ENCODE measurements at places on chromosomes 12 and 14.

DNA sequence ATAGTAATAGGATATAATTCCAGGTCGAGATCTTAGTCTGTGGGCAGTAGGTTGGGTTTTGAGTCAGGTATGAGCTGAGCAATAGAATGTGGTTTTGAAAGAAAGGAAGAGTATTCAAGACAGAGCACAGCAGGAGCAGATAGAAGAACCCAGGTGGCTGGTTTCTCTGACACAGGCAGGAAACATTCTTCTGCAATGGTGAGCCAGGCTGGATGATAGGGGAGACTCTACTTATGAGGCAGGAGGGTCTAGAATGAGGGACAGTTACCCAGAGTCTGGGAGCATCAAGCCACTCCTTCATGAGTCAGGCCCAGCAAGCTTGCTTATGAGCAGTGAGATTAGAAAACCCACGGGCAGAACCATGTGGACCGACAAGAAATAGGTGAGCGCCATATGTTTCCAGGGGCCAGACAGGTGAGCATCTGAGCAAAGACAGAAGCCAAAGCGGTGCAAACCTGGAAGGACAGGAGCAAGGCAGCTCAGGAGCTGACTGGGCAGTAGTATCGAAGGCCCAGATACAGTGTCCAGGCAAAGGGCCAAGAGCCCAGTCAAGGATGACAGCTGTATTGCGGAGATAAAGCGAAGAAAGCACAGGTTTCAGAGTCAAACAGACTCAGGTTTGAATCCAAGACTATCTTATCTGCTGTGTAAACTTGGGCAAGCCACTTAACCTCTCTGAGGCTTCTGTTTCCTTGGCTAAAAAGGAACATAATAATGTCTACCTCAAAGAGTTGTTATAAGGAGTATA lies 22.5 kb upstream of the PCNX1 start:
- DNase-seq, result no peak

DNA sequence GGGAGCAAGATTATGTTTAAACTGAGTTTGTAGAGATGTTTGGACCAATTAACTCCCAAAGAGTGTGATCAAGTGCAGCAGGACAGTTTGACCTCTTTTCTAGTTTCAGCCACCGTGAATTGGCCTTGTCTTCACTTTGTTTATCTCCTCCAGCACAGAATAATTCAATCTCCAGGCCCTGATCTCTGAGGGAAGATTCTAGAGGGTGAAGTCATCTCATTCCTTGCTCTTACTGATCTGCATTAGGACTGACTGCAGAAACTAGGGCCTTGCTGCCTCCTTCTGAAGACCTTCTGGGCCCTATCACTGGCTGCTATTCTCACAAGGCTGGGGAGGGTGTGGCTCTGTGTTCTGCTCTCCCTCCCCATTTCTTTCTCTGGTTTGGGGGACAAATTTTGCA lies 29.4 kb downstream of the C12orf75 start:
- DNase-seq, result no peak

DNA sequence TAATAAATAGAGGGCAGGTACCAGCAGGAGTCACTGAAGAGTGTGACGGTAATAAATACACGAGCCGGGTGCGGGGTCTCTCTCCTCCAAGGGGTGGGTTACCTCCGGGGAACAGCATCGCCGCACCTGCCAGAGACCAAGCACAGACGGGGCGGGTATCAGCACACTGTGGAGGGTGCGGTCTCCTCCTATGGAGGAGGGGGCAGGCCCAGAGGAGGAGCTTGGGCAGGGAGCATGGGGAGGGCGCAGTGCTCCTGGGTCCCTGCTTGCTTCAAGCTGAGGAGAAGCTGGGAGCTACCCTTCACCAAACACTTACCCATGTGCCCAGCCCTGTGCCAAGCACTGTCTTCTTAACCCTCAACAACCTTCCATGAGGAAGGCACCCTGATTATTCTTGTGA lies 12.8 kb downstream of the PGF start:
- no peak for DNase-seq

DNA sequence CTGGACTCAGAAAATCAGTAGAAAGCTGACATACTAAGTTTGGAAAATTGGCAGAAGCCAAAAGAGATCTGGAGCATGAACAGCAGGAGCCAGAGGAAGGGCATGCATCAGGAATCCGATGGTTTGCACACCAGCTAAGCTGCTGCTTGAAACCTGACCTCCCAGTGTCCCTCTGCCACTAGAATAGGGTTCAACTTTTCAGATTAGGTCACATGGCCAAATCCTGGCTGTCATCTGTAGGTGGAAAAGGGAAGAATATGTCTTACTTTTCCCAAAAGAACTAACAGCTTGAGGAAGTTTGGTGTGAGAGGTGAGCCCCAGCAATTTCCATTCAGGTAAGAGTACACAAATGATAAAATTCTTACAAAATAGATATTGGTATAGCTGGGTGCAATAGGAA lies 732.6 kb downstream of the RERGL start:
- no peak for DNase-seq

DNA sequence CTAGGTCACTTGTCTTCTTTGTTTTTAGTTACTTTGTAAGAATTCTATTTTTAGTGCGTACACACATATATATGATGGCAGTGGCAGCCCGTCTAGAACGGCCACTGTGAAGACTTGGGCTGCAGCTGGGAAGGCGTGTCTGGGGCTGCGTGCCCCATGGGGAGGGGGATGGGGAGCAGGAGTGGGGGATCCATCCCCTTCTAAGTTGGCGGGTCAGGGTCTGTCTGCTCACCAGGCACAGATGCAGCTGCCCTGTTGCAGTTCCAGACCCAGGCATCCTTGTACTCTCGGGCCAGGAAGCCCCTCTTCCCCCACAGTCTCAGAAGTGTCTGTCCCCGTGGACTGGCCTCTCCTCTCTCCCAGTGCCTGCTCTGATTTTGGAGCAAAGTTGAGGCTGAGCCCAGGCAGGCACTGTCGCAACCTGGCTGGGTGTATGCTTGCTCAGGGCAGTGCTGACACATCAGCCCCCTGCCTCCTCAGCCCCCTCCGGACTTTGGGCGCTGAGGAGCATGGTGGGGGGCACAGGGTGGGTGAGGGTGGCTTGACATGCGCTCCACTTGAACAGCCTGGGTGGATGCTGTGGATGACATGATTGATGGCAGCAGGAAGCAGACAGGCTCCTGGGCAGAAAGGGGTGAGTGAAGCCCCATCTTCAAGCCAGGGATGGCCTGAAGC lies 271.2 kb upstream of the NAV3 start:
- DNase-seq, result no peak

- no peak for DNase-seq
Observed at GRCh38 chr12:108584456-108585065, 13.3 kb downstream of the TMEM119 start.

DNA sequence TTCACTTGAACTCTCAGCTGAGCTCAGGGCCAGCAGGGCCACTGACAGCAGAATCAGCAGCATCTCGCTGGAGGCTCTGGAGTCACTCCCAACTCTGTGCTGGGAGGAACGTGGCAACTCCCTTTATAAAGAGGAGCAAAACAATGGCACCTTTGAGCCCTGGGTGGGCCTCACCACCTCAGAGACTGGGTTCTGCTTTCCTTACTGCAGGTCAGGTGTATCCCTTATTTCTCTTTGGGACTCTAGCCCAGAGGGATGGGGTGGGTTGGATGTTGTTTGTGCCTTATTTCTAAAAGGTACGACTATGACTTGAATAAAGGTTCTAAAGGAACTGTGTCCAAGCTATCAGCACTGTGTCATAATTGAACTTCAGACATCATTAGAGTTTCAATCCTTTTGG lies at the start of gene PRB4:
TSS of gene PRB4 (minus strand) at position 101 of the 400 bp plus-strand sequence. CDS start at position 63, 38 bp downstream.
- no peak for DNase-seq

DNA sequence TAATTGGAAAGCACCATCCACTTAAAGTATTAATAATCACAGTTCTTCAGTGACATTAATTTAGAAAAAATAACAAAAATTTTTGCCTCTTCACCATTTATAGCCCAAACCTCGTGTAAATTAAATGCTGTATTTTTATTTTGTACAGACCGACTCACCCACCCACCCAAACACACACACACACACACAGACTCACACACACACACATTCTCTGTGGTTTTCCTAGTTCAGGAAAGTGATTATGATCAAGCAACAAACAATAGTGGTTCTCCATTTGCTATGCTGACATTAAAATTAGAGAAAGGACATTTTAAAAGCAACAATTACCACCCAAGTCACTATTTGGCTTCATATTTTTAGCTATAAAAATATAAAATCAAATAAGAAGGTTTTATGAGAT lies 112.5 kb upstream of the FLRT2 start:
- no peak for DNase-seq

DNA sequence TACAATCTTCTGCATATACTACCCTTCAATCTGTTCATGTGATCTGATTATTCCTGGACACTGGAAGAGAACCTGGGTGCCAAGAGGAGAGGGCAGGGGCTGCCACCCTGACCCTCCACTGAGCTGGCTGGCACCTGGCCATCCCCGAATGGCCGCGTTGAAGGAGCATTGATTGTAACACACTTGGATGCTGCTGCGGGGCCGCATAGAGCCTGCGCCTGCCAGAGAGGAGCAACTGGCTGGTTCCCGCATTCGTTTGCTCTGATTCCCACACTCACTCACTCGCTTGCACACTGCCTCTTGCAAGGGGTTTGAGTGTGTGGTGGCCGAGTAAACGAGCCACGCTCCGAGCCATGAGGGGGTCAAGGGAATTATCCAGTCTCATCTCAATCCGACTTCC lies 32.4 kb downstream of the PSEN1 start:
- no peak for DNase-seq

GRCh38 chr14:22380571-22381407 lies 208.2 kb downstream of the DAD1 start:
- DNase-seq, result peak; percentile 26

DNA sequence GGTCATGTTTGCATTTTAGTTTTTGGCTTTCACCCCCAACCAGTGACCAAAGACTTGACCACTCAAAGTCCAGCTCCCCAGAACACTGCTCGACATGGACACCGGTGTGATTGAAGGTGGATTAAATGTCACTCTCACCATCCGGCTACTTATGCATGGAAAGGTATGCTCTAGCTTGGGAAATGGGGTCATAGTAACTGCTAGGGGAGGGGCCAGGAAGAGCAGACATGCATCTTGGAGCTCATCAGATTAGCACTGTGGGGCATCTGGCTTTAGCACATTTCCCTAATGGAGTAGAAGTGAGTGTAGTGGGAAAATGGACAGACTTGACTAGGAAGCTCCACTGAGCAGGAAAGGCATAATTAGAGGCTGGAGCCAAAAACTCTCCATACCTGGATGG lies 2.8 kb downstream of the PCBP2 start:
- no peak for DNase-seq

DNA sequence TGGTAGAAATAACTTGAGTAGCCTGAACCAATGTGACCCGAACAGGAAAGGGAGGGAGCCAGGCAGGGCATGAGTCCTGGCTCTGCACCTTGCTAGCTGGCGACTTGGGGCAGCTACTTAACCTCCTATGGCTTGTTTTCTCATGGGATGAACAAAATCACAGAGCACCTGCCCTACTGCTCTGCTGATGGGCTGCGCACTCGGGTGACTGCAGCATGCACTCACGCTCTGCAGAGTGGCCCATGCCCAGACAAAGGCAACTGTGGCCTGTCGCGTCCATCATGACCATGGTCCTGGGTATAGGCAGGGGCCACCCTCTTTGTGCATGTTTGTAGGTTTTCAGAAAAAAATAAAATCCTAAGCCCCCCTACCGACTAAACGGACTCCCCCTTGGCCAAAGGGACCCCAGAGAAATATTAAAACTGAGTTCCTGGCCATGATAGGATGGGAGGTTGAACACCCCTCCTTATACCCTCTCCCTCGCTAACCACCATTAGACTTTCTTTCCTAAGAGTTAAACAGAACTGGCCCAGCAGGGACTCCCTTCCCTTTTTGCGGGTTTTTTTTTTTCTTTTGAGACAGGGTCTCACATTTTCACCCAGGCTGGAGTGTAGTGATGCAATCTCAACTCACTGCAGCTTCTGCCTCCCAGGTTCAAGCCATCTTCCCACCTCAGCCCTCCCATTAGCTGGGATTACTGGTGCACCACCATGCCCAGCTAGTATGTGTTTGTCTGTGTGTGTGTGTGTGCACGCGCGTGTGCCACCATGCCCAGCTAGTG lies 32.5 kb downstream of the VWF start:
- no peak for DNase-seq

GRCh38 chr14:95465358-95465757 lies 51.1 kb downstream of the SYNE3 start:
- DNase-seq, result no peak

GRCh38 chr12:117231750-117232149 lies 41.5 kb upstream of the FBXO21 start:
- DNase-seq, result no peak

DNA sequence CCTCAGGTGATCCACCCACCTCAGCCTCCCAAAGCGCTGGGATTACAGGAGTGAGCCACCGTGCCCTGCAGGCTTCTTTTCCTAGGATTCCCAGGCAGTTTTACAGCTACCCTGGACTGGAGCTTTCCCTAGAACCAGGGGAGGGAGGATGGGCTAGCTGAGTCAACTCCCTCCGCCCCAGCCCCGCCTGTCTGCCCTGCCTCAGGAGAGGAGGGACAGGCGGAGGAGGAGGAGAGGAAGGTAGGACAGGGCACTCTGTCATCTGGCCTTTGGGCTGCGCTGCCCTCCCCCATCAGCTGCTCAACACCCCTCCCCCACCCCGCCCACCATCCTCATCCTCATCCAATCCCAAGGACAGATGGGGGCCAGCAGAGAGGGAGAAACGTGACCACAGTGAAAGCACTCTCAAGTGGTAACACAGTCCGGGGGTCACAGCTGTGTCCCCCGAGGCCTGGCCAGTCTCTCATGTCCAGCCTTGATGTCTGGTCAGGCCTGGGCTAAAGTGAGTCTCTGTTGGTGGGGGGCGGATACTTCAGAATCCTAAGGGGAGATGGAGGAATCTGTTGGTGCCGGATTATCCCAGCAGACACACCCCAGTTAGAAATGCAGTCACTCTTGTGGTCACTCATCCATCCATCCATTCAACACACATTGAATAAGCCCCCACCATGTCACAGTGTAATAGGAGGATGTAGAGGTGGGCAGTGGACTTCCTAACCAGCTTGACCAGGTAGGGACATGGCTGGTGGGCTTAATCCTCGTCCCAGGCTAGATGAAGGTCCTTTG lies 12.3 kb downstream of the FIGNL2 start:
- no peak for DNase-seq

DNA sequence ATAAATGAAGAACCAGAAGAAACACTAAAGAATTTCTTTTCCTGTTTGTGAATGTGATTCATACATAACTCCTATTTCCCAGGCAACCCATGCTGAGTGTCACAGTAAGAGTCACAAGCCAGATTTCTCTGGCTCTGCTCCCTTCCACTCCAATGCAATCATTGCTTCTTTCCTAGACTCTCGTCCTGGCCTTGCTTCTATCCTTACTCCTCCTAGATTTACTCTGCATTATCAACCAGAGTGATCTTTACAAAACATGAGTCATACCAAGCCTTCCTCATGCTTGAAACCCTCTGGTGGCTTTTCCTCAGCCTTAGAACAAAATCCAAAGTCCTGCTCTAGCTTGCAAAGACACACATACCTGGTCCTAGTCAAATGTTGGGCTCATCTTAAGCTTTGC lies 13.3 kb downstream of the IL22 start:
- DNase-seq, result peak; percentile 75

DNA sequence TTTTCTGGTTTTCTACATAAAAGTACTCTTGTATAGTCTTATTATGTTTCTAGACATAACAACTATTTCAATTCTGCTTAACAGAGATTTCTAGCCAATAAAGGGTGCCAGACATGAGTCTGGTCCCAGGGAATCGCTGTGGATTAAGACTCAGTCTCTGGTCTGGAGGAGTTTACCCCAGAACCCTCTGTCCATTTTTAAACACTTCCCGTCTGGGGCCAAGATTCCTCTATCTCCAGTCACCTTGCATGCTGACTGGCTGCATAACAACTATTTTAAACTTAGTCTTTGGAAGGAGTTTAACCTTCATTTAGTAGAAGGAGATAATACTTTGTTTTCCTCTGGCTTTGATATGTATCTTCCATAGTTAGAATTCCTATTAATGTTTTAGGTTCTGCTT lies 163.1 kb upstream of the IFNG-AS1 start:
- peak; percentile 16 for DNase-seq

Data from GM03348 (cell line).